ENCODE measurements at places on chromosomes 7 and 10.

GRCh38 chr10:17473228-17473950 lies 19.0 kb upstream of the ST8SIA6 start:
- no peak for DNase-seq

DNA sequence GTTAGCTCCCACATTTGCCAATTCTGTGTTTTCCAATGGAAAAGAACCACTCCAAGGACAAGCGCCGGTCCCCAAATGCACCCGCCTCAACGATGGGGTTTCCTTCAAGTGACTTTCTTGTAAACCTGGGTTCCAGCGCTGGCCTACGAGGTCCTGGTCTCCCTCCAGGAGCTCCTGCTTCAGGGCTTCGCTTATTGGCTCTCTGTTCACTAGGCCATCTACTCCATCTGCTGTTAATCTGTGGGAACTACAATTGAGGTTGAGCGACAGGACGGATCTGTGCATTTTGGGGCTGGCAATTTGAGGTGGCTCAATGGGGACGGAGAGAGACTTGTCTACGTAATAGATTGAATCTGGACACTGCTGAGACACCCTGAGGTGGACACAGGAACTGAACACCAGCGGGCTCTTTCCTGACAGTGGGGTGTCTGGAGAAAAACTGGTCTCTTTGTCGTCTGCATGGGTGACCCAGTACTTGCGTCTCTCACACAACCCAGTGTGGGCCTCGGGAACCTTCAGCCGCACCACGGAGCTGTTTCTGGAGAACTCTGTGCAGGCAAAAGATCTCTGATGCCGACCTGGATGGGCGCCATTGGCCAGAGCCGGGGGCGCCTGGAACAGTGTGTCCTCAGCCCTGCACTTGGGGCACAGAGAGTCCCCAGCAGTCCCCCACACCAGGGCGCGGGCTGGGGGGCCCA lies 115.9 kb upstream of the ADAM12 start:
- no peak for DNase-seq

DNA sequence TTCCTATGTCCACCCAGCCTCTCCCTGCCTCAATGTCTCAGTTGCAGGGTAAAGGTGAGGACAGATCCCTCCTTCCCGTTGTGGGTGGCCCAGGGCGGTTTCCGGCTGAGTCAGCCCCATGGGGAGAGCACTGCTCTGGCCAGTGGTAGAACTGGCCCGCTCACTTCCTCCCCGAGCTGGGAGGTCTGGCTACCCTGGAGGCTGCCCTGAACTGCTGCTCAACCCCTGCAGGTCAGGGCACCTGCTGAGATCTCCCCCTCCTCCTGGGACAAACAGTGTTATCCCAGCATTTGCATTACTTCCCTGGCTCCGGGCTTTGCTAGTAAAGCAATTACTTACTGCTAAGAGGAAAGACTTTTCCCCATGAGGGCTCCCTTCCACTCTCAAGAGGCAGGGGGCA lies 21.4 kb upstream of the IMPDH1 start:
- DNase-seq, result no peak

GRCh38 chr7:100887516-100888290 lies 1.8 kb downstream of the UFSP1 start:
- no peak for DNase-seq

DNA sequence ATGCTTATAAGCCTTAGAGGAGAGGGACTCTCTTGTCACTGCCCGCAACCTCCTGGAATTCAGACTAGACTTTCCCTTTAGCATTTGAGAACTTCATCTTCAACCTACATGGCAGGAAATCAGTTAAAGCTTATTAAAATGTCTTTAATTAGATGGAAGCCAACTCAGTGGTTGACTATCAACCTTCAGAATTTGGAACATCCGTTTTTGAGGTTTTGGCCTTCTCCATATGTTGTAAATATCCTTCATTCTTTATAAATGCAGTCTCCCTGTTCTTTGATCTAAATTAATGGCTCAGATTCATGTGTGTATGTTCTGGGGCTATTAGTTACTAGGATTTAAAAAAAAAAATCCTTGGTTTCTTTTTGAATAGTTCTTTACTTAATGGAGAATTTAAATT lies 85.0 kb downstream of the ANKRD61 start:
- no peak for DNase-seq

DNA sequence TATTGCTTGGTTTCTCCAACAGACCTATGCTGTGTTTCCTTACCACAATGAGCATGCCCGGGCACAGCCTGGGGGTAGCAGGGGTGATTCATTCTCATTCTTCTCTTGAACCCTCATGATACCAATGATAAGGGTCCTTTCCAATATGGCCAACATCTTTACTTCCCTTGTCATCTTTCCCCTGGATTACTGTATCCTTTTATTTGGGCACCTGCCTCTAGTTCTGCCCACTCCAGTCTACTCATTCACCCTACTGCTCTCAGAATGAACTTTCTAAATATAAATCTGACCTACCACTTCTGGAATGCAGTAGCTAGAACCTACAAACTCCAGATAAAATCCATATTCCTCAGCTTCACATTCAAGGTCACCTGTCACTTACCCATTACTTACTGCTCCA lies 26.4 kb upstream of the ITPRID1 start:
- no peak for DNase-seq

Measured in activated CD8-positive, alpha-beta memory T cell treated with anti-CD3 and anti-CD28 coated beads, Interleukin-2, amount 50 U/mL, for 4 hours (primary cell).